ENCODE measurements at places on chromosomes 11 and 22.

- DNase-seq = no peak
Observed at GRCh38 chr11:130433357-130433756, 4.9 kb upstream of the ADAMTS8 start.

- DNase-seq = no peak
Observed at GRCh38 chr11:96760306-96760705, 370.5 kb downstream of the JRKL start.

- DNase-seq = no peak
Observed at GRCh38 chr11:44808053-44808753, 81.4 kb downstream of the TSPAN18 start.

GRCh38 chr11:135006800-135007199 lies 594.8 kb upstream of the B3GAT1 start:
- DNase-seq = no peak

GRCh38 chr11:134474942-134475341 lies 62.9 kb upstream of the B3GAT1 start:
- DNase-seq = no peak

- no peak for DNase-seq
Observed at GRCh38 chr22:24033731-24034130, 22.6 kb downstream of the CABIN1 start.

DNA sequence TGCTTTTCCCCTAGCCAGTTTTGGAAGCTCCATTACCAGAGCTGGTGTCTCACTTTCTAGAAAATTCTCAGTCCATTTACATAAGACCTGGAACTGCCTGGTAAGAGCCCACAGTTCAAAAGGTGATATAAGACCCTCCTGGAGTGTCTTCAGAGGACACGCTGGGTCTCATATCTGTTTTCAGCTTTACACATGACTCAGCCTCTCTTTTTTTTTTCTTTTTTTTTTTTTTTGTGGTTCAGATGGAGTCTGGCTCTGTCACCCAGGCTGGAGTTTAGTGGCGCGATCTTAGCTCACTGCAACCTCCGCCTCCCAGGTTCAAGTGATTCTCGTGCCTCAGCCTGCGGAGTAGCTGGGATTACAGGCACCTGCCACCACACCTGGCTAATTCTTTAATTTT lies 30.7 kb downstream of the WEE1 start:
- no peak for DNase-seq

DNA sequence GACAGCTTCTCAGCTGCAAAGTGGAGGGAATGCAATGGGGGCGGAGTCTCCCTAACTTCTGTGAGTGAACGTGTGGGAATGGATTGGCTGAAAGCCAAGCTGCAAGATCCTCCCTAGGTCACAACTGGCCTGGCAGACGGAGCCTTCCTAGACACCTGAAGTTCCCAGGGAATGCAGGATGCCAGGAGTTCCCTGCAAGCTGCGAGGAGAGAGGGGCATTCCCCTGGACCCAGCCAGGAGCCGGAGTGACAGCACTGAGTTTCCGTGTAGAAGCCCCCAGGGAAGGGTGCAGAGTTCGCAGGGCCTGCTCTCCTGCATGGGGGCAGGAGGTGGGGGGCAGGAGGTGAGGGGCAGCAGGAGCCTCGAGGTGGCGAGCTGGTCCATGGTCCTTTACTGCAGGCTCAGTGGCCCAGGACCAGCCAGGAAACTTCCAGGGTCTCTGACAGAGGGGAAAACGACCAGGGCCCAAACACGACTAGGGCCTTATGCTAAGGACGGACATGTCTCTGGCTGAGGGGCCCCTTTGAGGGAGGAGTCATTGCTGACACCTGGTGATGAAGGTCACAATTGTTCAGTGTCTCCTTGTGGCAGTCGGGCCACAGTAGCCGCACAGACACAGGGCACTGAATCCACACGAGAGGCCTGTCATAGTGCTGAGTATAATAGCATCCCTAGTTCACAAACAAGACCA lies 141.4 kb downstream of the FBXO7 start:
- DNase-seq = no peak

DNA sequence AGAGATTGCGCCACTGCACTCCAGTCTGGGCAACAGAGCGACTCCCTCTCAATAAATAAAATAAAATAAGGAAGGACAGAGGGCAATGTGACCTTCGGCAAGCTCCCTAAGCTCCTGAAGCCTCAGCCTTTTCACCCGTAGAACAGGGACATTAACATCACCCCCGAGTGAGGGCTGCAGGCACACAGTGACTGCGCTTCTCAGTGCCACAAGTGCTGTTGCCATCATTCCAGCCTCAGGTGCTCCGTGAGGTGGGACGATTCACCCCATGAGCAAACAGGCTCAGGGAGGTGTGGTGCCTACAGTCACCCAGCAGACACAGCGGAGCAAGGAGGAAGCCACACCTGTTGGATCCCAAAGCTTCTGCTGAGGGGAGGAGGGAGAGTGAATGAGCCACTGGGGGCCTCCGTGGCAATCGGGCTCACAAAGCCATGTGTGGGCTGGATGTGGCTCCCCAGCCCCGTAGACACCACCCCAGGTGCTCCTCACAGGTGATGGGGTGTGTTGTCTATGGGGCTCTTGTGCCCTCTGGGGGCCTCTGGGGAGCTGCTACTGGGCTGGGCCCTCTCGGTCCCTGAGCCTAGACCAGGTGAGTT lies 9.1 kb upstream of the TCF20 start:
- DNase-seq = no peak

DNA sequence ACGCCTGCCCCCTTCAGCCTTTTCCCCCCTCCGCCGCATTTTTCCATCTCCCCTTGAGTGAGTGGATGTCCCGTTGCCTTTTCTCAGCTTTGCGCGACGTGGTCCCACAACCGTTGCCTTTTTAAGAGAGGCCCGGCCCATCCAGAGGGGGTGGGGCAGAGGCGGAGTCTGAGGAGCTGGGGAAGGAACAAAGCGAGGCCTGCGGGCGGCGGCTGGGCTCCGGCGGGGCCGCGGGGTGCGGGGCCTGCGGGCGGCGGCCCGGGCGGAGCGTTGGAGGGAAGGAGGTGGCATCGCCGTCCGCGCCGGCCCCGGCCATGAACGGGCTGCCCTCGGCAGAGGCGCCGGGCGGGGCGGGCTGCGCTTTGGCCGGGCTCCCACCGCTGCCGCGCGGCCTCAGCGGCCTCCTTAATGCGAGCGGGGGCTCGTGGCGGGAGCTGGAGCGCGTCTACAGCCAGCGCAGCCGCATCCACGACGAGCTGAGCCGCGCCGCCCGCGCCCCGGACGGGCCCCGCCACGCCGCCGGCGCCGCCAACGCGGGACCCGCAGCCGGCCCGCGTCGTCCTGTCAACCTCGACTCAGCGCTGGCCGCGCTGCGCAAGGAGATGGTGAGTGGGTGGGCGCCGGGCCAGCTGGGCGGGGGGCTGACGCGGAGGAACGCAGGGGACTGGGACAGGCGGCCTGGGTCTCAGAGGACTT lies at the start of gene FAM89B:
TSS of gene FAM89B (plus strand) at position 183 of the 696 bp plus-strand sequence. CDS start at position 315, 132 bp downstream.
- DNase-seq = peak; percentile 73

- DNase-seq = no peak
Observed at GRCh38 chr11:94814272-94814976, 46.3 kb downstream of the AMOTL1 start.

DNA sequence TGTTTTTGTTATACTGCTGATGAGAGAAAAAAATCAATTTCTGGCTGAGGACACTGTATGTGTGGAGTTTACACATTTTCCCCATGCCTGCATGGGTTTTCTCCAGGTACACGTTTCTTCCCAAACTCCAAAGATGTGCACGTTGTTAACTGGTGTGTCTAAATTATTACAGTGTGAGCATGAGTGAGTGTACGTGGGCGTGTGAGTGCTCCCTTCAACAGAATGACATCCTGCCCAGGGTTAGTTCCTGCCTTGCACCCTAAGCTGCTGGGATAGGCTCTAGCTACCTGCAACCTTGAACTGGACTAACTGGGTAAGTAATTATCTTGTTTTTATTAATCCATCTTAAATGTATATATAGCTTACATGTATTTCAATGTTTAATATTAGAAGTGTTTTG lies 5.5 kb downstream of the NPAT start:
- DNase-seq = no peak

DNA sequence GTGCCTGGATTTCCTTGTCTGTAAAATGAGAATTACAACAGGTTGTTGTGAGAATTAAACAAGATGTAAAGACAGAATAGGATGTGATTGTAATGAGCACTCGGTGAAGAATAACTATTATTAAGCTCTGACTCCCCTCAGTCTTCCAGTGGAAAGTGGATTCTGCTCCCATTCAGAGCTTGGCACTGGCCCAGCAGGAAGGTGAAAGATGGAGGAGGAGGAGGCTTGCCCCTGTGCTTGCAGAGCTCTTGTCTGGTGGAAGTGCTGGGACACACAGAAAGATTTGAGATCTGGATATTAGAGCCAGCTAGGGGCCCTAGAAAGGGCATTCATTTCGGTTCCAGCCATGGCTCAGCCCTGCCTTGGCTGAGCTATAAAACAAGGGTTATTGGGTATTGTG lies 28.2 kb downstream of the PHLDB1 start:
- DNase-seq = no peak

DNA sequence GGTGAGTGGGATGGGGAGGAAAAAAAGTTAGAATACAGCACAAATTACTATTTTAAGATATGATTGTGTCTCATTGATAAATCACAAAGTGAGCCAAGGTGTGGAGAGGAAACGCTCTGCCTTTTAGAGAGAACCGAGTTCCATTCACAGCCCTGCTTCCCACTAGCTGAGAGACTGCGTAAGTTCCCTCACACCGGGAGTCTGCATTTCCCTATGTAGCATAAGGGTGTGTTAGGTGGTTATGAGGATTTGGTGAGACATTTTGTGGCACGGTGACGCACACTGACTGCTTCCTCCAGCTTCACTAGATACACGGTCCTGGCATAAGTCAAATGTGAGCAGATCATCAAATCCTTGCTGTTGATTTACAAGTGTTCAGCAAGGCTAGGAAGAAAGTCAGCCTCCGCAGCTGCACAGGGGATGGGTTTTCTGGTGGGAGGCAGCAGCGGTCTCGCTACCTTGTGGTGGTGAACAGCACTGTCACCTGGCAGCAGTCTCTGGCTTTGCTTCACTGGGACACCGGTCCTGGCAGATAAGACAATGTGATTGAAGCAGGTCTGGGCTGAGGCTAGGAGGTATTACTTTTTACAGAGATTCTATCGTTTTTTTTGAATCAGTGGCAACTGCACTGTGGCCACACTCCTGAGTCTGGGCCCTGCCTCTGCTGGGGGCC lies 312.2 kb upstream of the B3GAT1 start:
- DNase-seq = no peak

- DNase-seq = no peak
Observed at GRCh38 chr11:72038491-72038890, 39.8 kb downstream of the IL18BP start.

DNA sequence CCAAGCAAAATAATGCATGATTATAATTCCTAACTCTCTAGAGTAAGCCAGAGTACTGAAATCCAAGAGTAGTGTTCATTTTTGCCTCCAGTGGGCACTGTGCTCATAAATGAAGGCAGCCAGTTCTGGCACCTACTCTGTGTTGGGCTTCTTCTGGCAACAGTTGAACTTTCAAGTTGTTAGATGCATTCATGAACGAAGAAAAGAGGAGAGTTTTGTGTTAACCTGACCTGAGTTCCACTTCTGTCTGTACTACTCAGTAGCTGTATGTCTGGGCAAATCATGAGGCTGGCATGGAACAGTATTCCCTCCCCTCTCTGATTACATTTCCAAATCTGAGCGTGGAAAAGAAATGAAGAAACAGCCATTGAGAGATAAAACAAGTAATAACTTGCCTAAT lies 20.3 kb upstream of the TENM4 start:
- no peak for DNase-seq

GRCh38 chr11:74714904-74715303 lies 16.3 kb downstream of the CHRDL2 start:
- DNase-seq = no peak

- DNase-seq = no peak
Observed at GRCh38 chr11:103112364-103112763, 3.1 kb downstream of the DYNC2H1 start.

- DNase-seq = no peak
Observed at GRCh38 chr11:74641905-74642304, 49.5 kb downstream of the POLD3 start.

- no peak for DNase-seq
Observed at GRCh38 chr11:120404495-120404894, 68.3 kb downstream of the ARHGEF12 start.

- no peak for DNase-seq
Observed at GRCh38 chr22:48869161-48869560, 958.5 kb downstream of the BRD1 start.

GRCh38 chr11:72700146-72700545 lies 25.9 kb upstream of the PDE2A start:
- no peak for DNase-seq

GRCh38 chr11:23644443-23644842 lies 784.2 kb upstream of the CCDC179 start:
- DNase-seq = no peak

DNA sequence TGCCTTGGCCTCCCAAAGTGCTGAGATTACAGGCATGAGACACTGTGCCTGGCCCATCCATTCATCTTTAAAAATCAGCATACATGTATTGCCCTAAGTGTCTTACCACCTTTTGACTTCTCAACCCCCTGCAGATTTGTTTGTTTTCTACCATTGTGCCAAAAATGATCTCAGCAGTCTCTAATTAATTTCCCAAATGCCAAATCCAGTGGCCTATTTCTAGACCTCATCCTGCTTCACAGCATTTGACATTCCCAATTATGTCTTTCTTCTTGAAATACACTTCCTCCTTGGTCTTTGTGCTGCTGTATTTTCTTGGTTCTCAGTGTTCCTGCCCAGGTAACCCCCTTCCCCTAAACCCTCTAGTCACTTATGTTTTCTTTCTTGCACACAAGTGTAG lies 46.0 kb upstream of the GRAMD1B start:
- DNase-seq = no peak

- no peak for DNase-seq
Observed at GRCh38 chr11:27770576-27770975, 70.3 kb upstream of the BDNF start.

- DNase-seq = no peak
Observed at GRCh38 chr11:88292171-88292843, 45.2 kb downstream of the CTSC start.

DNA sequence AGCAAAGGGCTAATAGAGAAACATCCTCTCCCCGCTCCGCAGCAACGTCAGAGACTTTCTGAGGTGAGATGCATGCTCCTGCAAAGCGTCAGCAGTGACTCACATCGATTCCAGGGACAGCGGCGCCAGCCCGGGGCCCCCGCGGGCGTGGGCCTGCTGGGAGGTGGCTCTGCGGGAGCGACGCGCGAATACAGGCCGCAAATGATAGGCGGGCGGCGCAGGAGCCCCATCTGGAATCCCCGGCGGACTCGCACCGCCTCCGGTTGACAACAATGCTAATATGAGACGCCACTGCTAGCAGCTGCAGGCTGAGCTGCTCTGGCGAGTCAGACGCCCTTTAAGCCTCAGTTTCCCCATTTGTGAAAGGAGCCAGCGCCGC lies 557 bp downstream of the RANGAP1 start:
- peak; percentile 21 for DNase-seq

DNA sequence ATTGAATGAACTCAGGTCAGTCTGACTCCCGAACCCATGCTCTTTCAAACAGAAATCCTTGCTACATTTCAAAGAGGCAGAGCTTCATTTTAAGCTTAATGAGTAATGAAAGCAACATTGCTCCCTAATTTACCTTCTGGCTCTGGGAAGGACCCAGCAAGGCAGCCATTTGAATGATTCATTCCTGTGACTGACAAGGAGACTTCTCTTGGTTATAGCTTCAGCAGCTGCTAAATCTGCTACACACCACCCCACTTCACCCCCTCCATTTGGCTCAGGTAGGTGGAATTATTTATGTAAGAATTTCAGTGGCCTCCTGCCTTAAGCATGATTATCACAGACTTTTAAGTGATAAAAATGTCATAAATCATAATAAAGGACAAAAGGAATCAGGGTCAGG lies 117.7 kb downstream of the KCNC1 start:
- DNase-seq = no peak

All from NCI-H1930 (cell line).